GM20000 (cell line): ENCODE measurements at places on chromosomes 2 and 18.
A peak's percentile ranks its signal among the peaks of the same experiment; 100 is the strongest.

DNA sequence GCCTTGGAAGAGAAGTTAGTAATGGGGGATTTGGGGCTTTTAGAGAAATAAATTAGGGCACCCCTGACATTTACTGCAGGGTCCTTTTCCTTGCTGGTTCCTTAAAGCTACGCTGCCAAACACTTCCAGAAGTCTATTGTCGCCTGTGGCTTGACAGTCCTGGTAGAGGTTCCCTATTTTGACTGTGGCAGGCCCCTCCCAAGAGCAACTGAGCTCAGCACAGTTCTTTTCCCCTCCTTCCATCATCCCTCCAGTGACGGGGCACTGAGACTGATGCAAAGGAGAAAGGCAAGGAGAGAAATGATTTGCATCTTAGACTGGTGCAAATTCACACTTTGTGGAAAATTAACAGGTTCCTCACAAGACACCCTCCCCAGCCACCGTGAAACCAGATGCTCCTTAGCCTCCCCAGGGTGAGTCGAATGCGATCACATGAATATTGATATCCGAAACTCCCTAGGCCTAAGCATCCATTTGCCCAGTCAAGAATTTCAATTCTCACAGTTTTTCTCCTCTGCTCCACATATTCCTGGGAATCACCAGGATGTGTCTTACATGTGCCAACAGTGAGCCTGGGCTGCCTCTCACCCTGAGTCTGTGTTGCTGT is 45.4 kb downstream of the RABL2A start:
- DNase-seq: no peak

DNA sequence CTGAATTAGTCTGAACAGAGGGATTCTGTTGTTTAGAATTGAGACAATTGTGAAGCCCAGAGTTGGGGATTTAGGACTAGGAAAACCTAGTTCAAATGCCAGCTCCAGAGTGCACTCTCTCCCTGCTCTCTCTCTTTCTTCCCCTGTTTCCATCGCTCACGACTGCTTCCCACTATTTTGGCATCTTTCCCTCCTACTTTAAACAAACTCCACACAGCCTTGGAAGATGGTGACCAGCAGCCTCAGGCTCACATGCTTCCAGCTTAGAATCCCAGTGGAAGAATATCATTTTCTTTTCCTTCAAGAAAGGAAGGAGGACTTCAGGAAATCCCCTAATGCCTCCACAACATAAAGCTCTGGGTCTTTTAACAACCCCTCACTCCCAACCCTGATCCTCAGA is 6.1 kb upstream of the DNMT3A start:
- no peak for DNase-seq

- no peak for DNase-seq
Measured at GRCh38 chr2:129129087-129129486, 810.4 kb upstream of the HS6ST1 start.

- no peak for DNase-seq
Measured at GRCh38 chr2:15844211-15844801, 96.0 kb upstream of the MYCN start.

GRCh38 chr18:24491927-24492834 is 31.7 kb downstream of the HRH4 start:
- DNase-seq: peak; percentile 24

GRCh38 chr2:118321432-118322105 is 233.3 kb downstream of the INSIG2 start:
- no peak for DNase-seq

DNA sequence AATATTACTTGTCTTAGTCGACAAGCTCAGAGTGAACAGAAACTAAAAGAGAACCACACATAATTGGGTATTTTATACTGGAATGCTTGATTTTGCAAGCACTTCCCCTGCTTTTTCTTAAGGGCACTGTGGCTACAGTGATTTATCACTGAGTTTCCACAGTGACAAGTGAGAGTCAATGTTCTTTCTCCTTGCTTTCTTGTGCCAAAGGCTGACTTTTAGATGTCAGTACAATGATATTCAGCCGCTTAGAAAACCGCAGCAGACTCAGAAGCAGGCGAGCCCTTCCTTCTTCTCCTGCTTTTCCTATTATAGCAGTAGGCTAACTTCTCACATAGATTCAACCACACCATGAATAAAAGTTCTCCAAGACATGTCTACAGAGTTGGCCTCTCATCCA is 1603.6 kb upstream of the NXPH2 start:
- DNase-seq: no peak

DNA sequence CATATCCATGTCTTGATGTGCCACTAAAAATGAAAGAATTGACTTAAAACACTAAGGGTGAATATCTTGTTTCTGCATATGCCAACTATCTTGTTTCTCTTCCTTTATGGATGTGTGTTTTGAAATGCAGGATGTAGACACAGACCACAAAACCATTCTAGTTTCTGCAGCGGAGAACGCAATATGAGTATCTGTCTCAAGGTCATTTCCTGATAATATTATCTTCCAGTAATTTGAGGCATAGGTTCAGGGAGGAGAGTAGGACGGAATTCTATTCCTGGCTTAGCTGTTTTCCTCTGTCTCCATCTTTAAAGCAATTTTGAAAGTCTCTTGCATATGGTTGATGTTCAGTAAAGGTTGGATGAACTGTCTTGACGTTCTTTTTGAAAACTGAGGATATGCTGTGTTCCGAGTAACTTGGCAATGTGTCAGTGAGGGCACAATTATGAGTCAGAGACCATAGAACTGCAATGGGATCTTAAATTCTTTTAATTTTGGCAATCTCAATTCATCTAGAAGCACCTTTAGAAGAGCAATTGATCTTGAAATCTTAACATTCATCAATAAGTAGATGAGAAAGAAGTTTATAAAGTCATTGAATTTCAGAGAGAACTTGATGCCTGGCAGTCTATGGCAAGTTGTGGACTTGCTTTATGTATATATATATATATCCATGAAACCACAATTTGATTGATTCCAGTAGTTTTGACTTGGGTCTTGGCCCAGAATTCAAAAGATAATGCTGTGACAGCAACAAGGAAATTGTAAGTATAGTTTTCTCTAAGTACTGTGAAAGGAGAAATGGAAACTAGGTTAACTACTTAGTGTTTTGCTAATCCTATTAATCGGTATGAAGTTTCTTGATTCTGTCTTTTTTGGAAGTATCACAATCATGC is 24.8 kb downstream of the RAB27B start:
- DNase-seq: no peak

DNA sequence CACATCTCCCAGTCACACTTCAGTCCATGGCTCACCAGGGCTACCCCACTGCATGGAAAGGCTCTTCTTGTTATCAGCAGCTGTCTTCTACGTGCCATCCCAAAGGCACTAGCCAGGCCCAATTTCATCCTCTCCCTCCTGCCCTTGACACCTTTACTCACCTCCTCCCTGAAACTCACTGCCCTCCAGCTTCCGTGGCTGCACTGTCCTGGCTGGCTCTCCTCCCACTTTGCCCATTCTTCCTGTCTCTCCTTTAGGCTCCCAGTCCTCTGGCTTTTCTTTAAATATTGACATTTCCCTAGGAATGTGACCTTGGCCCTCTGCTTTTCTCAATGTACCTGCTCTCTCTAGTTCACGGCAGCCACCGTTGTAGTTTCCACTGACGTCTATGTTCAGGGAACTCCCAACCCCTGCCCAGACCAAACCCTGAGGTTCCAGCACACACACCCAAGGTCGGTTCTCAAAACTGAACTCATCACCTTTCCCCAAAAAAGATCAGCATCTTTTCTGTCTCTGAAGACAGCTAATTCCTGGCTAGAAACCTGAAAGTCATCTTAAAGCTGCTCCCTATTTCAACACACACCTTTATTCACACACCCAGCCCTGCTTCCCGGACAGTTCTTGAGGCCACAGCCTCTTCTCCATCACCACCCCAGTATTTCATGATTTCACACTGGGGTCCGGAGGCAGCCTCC is 36.7 kb downstream of the WDFY1 start:
- DNase-seq: no peak

- DNase-seq: no peak
Measured at GRCh38 chr2:65291216-65292105, 63.8 kb downstream of the ACTR2 start.

DNA sequence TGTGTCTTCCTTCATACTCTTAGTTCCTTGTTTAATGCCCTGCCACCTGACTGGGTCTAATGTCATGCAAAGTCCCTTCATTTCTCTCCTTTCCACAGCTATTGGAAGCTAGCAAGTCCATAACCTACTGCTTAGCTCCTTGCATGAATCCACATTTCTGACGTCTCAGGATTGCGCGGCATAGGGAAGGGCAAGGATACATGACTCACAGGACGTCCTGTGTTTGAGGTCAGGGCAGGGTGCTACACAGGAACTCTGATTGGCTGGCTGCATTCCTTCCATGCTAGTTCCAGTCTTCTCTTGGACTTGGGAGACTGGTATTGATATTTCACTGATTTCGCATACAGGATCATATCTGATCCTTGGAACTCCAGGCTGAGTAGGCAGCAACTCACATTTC is 137.9 kb downstream of the CDH2 start:
- DNase-seq: no peak

DNA sequence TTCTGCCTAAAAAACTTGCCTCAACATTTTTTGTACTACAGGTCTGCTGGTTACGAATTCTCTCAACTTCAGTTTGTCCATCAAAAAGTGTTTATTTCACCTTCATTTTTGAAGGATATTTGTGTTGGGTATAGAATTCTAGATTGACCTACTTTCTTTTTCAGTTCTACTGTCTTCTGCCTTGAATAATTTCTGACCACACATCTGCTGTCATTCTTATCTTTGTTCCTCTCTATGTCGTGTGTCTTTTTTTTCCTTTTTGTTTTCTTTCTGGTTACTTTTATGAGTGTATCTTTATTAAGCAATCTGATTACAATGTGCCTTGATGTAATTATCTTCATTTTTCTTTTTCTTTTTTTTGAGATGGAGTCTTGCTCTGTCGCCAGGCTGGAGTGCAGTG is 25.3 kb downstream of the ADCY3 start:
- DNase-seq: no peak
